ENCODE measurements at places on chromosomes 2 and 18.

DNA sequence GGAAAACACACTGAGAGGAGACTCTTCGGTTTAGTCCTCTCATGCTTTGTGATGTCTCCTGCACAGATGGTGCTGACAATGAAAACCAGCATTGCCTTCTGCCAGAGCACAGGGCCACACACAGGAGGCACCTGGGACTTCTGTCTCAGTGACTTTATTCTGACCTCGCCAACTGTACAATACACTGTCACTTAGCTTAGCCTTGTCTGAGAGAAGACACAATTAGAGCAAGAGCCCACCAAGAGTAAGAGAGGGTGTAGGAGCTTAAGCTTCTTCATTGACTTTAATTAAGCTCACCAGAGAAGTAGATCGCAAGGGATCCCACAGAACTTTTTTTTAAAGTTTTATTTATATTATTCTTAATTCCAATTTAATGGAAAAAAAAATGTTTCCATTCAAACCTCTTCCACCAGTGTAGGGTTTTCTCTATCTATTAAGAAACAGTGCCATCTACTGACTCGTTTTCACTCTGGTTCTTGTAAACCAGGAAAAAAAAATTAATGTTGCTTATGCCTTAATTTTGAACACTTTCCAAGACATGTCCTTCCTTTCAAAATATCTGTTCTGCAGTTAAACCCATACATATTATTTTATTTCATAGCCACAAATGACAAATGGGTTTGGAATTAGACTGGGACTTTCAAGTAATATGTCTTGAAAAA, 42.4 kb upstream of the DDX18 start:
- DNase-seq: no peak

DNA sequence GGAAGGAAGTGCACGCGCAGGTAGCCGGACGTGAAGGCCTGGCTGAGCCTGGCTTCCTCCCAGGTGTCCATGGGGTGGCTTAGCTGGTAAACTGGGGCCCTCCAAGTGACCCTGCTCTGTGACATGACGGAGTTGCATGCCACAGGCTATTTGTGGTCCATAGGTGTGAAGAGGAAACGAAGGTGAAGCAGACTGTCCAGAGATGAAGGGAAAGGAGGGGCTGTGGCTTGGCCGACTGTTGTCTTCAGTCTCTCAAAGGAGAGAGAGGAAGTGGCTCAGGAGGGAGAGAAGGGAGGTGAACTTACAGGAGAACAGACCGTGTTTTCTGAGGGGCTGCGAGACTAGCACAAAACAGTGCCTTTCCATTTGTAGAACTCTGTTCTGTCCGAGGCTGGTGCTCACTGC, 19.3 kb downstream of the INPP5D start:
- no peak for DNase-seq

DNA sequence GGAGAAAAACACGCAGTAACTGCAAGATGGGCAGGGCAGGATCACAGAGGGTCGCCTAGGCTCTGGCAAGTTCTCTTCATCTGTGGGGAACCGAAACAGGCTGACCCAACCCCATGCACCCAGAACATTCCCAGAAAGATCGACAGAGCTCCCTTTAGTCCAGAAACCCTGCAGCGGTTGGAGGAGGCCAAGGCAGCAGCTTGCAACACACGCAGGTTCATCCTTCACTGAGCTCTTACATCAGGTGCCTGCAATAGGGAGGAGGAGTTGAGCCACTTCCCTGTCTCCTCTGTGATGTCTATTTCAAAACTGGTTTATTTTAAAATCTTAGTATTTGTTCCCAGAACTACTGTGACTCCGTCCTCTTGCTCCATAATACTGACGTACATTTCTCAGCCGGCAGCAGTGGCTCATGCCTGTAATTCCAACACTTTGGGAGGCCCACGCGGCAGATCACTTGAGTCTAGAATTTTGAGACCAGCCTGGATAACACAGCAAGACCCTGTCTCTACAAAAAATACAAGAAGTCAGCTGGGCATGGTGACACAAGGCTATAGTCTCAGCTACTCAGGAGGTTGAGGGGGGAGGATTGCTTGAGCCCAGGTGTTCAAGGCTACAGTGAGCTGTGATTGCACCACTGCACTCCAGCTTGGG, 11.5 kb upstream of the SLC11A1 start:
- DNase-seq: no peak

- DNase-seq: no peak
Measured at GRCh38 chr2:230796280-230796862, 68.4 kb upstream of the ITM2C start.

DNA sequence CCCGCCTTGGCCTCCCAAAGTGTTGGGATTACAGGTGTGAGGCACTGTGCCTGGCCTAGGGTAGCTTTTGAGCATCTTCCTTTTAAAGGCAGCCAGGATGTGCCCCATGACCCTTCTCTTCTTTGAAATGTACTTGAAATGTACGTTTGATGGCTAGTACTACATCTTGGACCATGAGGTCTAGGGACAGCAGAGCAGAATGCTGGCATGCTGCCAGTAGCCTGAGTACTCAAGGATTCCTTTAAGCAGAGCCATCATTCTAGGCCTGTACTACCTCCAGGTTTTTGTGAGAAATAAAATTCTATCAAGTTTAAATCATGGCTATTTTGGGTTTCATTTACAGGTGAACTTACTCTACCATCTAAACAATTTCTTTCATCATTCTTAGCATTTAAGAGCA, 2.9 kb upstream of the EML6 start:
- no peak for DNase-seq

GRCh38 chr2:23606968-23607367, 222.0 kb downstream of the KLHL29 start:
- no peak for DNase-seq

GRCh38 chr2:70596293-70596692, 42.7 kb upstream of the TGFA start:
- no peak for DNase-seq

DNA sequence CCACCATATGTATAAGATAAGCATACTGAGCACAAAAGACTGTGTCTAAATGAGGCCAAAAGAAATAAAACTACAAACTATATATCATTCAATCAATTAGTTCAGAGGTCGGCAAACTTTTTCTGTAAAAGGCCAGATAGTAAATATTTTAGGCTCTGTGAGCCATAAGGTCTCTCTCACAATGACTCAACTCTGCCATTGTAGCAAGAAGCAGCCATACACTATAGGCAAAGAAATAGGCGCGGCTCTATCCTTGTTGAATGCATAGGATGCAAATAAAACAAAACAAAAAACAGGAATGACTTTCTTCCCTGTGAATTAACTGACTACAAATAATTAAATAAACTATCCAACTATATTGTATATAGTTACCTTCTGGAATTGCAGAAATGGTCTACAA, 8.6 kb upstream of the CCDC88A start:
- DNase-seq: no peak

DNA sequence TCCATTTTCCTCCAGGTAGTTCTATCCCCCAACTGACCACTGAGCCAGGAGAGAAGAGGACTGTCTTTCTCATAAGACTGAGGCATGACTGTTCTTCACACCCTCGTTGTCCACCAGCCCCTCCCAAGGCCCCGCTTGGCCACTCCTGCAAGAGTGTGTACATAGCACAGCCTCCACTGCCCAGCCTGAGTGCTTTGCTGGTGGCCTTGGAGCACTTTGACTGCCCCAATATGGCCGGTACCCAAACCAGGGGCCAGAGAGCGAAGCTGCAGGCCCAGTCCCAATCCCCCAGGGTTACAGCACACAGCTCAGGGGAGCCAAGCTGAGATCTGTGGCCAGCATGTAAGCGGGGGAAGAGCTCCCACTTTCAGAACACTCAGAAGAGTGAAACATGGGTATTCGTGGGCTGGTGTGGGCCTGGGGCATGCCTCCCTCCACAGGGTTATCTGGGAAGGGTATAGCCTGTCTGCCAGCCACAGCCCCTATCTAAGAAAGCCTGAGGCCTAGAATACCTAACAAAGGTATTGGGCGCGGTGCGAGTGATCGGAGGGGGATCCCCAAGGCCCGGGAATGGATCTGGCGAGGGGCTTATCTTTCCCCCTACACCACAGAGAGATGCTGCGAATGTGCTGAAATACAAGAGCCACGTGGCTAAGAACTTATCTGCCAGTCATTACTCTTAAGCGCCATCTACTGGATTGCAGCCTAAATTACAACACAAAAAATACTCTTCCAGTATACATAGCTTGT, 163.8 kb downstream of the WDPCP start:
- no peak for DNase-seq

DNA sequence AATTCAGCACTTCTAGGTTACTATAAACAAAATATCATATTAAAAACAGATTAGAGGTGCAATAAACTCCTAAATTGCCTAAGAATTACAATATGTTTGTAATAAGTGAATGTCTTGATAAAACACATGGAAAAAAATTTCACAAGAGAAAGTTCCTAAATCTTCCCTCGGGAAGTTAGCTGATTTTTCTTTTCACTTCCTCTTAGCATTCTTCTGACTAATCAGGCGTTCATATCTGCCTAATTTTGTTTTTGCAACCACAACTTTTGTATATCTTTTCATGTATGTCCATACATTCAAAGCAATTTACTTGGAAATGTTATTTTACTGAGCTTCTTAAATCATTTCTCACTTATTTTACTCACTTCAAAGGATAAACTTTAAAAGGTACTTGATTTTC, 88.5 kb downstream of the RTTN start:
- DNase-seq: no peak

DNA sequence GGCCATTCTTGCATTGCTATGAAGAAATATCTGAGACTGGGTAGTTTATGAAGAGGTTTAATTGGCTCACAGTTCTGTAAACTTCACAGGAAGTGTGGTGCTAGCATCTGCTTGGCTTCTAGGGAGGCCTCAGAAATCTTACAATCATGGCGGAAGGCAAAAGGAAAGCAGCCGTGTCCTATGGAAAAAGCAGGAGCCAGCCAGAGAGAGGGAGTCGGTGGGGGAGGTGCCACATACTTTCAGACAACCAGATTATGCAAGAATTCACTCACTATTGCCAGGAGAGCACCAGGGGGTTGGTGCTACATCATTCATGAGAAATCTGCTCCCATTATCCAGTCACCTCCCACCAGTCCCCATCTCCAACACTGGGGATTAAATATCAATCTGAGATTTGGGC, 64.1 kb downstream of the CPS1 start:
- DNase-seq: no peak

DNA sequence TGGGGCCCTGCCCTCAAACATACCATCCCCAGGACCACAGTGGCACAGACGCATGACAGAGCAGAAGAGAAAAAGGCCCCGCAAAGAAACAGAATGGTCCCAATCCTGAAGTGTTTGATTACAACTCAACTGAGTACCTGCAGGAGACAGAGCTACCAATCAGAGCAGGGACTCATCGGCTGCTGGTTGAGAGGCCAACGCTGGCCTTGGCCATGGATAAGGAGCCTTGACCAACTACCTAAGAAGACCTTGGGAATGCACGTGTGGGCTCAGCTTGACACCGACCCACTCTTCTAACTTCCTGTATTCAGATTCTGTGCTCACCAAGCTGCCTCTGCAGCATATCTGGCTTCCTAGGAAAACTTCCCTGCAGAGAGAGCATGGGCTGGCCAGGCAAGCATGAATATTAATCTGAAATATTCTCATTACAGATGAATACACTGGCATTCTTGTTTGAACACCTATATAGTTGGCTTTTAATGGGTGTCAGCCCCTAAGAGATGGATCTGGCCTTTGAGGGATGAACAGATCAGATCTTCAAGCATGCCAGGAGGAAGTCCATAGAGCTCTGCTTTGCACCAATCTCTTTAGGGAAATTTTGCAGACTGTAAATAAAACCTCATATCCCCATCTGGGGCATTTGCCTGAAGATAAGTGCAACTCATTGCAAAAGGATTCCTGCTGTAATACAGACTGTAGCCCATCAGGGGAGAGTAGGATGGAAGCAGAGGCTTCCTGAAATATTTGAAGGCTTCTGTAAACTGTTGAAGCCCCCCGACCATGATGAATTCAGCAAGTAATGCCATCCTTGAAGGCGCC, 135.4 kb downstream of the BCL2 start:
- DNase-seq: no peak

DNA sequence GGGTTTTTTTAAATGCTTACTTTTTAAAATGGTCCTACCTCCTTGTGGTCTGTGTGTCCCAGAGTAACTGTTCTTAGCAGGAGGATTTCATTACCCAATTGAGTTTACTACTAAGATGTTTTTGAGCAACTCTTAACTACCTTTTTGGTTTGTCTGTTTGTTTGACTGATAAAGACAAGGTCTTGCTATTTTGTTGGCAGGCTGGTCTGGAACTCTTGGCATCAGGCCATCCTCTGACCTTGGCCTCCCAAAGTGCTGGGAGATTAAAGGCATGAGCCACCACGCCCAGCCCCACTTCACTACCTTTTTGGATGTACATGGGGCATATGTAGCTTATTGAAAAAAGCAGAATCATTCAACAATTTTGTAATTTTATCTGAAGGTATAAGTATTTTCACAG, 14.9 kb downstream of the MRPS9 start:
- DNase-seq: no peak

GRCh38 chr2:70907130-70908057, 28.3 kb upstream of the ATP6V1B1 start:
- DNase-seq: no peak

DNA sequence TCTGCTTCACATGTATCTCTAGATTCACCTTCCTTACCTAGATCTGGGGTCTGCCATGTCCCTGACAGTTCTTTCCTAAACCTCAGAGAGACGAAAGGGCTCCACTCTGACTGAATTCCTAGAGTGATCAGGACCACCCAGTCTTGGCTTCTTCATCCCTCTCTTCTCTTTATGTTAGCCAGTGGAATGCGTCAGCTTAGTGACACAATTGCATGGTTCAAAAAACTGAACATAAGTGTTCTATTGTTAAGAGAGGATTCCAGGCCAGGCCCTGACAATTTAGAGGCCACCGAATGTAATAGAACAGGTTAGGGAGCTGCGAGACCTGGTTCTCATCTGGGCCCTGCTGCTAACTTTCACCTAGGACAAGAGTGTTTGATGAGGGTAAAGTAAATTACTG, 10.0 kb downstream of the PRELID3A start:
- no peak for DNase-seq

Measured in hypothalamus (tissue), 51 donors.